Dorsolateral prefrontal cortex (tissue), 122 donors: ENCODE measurements at places on chromosomes 3 and 15.

DNA sequence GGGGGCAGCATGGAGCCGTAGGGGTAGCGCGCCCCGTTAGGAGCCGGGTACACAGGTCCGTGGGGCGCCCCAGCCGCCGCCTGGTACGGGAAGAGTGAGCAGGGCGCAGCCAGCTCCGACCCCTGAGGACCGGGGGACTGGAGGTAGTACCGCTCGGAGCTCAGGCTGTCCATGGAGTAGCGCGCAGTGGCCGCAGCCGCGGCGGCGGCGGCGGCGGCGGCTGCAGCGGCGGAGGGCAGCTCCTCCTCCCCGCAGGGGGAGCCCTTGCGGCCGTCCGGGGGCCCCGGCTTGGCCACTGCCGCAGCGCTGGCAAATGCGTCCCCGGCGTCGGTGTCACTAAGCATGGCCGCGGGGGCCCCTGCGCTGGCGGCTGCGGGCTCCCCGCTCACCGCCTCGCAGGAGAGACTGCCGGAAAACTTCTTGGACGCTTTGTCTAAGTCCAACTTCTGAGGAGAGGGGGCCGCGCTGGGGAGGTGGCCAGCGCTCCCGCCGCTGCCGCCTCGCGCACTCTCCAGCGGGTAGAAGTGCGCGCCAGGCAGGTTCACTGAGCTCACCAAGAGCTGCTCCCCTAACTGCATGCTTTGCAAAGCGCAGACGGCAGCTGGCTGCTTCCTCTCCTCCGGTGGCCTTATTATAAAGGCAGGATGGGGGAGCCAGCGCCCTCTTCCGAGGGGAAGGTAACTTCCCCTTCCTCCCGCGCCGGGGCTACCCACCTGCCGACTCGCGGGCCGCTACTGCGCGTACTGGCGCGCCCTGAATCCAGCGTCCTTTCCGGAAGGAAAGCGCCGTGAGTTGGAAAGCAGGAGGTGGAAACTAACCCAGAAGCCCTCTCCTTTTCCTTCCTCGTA, at the start of gene EOMES:
Gene EOMES, minus strand, starts transcription at position 607 of the 848 bp plus-strand sequence. Its CDS starts 29 bp downstream, at position 578.
- DNase-seq, result peak; percentile 59

- peak; percentile 64 for DNase-seq
These were observed 16.2 kb upstream of the XIRP1 start for GRCh38 chr3:39208463-39209055.

- no peak for DNase-seq
These were observed 209.4 kb upstream of the CD96 start for GRCh38 chr3:111332488-111333080.

- no peak for DNase-seq
These were observed 14.7 kb downstream of the PIF1 start for GRCh38 chr15:64810497-64811326.

GRCh38 chr3:115727135-115727534, 103.8 kb downstream of the GAP43 start:
- no peak for DNase-seq

GRCh38 chr3:186214670-186215069, 105.8 kb upstream of the ETV5 start:
- no peak for DNase-seq

GRCh38 chr3:185935465-185936272, 2.1 kb downstream of the TRA2B start:
- DNase-seq, result no peak

DNA sequence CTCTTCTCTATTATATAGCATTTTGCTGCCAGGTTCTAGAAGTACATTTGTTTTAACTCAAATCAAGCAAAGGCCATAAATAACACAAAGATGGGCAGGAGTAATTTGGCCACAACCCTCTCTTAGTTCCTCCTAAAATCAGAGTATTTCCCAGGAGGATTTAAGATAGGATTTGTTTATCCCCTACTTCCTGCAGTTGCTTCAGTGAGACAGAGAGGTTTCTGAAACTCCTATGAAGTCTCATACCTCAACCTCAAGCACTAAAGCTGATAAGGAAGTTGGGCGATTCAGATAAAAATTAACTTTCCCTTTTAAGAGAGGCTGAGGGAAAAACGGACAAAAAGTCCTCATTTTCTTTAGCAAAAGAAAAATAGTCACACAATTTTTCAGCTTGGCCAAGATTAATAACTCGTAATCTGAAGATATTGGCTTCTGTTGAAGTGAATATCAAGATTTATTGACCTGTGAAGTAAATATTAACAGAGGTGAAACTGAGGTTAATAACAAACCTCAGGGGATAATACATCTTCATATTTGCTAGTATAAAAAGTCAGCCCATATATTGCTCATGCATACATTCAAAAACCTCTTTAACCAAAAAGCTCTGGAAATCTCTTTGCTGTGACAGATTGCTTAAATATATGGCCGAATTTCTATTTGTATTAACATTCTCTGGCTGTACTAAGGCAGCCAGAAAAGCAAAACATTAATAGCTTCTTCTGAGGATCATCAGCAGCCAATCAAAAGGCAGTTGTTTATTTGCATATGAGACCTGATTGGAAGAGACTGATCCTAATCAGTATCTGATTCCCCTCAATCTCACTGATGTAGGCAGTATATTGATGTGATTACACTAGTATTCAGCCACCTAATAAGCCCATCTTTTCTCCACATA, 90.6 kb upstream of the GADL1 start:
- DNase-seq, result no peak

- DNase-seq, result no peak
These were observed 792.6 kb downstream of the NAALADL2 start for GRCh38 chr3:175651716-175652115.

- no peak for DNase-seq
These were observed 50.9 kb downstream of the ABHD2 start for GRCh38 chr15:89138999-89139612.
